Renal cortex interstitium (tissue), 15 donors: ENCODE measurements at places on chromosomes 3 and 15.

DNA sequence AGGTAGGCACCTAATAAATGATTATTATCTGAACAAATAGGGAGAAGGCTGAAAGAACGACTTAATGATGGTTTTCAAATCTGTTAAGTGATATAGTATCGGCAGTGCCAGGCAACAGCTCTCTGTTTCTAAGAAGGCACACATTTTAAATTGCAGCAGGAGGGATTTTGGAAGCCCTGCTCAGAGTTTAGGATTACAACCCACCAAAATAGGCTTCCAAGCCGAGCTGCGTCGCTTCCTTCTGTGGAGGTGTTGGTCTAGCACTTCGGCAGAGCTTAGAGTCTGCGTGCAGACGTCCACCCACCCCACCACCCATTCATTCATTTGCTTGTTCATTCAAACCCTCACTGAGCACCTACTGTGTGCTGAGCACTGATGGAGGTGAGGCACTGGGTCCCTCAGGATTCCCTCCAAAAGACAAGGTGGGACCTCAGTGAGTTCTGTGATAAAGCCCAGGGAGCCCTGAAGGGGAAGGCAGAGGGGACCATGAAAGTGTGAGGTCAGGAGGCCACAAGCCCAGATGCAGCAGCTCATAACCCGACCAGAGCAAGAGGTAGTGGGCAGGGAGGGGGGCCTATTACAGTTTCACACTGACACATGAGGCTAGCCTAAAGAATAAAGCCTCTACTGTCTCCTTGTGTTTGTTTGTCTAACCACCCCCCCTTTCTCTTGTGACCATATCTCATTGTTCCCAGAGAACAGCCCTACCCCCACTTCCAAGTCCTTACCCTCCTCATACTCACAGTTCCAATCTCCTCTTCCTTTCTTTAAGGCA lies 8.9 kb downstream of the ADCY5 start:
- DNase-seq, result no peak

- no peak for DNase-seq
These were observed 116.4 kb downstream of the UNC13C start for GRCh38 chr15:54094661-54095060.

DNA sequence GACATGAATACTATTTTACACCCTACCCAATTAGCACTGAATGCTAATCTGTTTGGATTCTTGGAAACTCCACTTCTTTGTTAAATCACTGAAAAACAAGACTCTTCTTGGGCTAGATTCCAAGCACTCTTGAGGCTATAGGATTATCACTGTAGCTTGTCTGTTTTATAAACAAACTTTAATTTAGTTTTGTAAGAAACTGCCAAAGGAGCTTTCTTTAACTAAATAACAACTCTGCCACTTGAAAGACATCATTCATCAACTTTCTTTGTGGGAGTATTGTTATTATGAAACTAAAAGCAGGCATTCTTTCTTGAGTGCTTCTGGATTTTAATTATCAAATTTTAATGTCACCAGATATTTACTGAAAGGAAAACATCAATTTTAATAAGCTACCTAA lies 24.1 kb downstream of the CBLB start:
- no peak for DNase-seq

DNA sequence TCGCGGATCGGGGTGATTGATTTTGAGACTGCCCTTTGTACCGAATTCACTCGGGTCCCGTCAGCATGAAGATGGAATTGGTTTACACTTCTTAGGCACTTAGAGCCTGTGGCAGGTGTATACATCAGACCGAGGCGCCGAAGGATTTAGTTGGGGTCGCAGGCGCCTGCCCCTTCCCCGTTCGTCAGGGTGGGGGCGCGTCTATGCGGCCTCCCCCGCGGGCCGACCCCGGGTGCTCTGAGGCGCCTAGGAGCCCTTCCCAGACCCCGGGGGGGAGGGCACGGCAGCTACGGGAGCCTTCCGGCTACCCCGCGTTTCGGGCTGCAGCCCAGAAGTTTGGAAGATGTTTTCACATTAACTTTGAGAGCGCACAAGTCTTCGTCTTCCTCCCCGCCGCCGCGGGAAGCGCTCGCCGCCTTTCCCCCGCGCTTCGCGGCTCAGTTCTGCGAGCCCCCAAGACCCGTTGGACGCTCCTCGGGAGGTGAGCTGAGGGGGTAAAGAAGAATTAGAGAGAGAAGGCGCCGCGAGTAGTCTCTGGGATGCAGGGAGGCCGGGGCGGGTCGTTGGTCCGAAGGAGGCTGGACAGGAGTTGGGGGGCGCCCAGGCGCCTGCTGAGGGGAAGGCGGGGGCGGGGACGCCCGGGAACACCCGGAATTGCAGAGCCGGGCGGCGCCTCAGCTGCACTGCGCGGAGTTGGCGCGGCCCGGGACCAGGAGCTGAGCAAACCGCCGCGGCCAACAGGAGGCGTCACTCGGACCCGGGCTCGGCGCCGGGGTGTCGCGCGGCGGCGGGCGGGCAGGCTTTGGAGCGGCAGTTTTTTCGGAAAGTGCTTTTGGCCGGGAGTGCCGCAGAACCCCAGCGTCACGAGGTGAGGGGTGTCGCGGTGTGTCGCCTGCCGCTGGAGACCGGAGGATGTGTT lies 780 bp downstream of the TIPARP start:
- DNase-seq, result peak; percentile 51

- no peak for DNase-seq
These were observed 135.8 kb upstream of the RORA start for GRCh38 chr15:61364871-61365270.

GRCh38 chr3:70614111-70614510 lies 301.7 kb upstream of the MDFIC2 start:
- no peak for DNase-seq

DNA sequence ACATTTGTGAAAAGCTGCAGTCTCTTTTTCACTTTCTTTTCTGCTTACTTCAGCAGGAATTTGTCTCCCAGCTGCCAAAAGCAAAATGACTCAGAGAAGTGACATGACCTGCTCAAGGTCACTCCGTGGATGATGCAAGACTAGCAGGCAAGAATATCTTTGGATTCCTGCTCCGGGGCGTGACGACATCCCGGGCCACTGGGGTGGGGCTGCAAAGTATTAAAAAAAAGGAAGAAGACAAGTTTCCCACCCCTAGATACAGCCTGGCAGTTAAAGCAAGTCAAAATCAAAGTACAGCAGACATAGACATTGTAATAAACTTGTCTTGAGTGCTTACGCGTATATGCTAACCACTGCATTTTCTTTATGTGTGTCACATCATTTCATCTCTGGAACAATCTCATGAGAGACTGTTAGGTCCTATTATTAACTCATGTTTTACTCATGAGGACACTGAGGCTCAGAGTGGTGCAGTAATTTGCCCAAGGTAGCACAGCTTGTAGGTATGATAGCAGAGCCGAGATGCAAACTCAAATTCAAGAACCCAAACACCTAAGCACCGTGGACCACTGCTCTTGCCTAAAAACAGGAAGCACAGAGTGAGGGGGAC lies 485.2 kb upstream of the PROK2 start:
- DNase-seq, result no peak

DNA sequence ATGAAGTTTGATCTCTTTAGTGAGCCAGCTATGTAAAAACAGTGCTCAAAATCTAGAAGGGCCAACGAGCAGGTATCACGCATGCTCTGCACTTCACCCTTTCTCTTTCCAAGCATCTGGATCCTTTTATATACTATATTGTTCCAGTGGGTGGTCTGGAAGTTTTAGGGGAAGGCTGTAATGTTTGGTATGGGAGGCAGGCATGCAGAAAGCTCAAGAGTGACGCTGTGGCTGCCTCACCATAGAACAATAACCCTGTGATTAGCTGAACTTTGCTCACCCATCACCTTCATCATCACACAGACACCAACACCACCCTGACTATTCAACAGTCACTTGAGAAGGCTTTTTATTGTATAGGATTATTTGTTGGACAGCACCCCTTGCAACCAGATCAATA lies 81.6 kb downstream of the FBN1 start:
- DNase-seq, result no peak

GRCh38 chr15:70466305-70466704 lies 297.1 kb downstream of the UACA start:
- DNase-seq, result no peak

DNA sequence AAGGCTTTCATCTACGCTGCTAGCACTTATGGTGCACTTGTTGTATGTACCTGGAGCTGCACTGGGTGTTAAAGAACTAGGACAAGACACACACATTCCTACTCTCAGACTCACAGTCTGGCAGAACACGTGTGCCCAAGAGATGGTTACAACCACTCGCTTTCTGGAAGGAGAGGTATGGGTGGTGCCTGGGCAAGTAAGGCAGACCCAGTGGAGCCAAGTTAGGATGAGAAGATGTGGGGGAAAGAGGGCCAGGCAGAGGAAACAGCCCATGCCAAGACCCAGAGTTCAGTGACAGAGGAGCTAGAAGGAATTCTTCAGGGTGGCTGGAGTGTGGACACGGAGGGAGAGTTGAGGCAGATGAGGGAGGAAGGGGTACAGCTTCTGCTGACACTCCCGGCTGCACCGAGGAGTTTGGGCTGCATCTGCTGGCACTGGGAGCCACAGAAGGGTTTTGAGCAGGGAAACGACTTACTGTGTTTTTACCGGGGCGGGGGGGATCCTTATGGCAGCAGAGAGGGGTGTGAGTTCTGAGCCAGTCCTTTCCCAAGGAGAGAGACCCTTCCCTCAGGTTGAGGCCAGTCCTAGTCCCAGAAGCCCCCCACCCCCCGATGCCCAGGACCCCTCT lies 59.0 kb downstream of the GRIP2 start:
- DNase-seq, result no peak

GRCh38 chr3:148023994-148024393 lies 614.8 kb downstream of the ZIC1 start:
- DNase-seq, result no peak

DNA sequence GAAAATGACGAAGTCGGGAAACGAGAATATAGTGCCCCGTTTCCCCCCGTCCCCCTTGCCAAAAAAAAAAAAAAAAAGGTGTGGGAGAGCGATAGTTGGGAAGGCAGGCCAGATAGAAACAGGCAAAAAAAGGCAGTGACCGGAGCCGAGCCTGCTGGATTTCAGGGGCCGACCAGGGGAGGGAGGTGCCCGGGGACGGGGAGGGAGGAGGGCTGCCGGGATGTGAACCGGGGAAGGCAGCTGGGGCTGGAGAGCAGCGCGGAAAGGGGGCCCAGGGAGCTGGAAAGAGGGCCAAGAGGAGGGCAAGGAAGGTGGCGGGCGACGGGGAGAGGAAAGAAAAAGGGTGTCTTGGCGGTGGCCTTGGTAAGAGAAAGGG lies 837 bp downstream of the LRRN1 start:
- DNase-seq, result no peak

GRCh38 chr3:157351981-157352380 lies 84.7 kb upstream of the PTX3 start:
- no peak for DNase-seq

DNA sequence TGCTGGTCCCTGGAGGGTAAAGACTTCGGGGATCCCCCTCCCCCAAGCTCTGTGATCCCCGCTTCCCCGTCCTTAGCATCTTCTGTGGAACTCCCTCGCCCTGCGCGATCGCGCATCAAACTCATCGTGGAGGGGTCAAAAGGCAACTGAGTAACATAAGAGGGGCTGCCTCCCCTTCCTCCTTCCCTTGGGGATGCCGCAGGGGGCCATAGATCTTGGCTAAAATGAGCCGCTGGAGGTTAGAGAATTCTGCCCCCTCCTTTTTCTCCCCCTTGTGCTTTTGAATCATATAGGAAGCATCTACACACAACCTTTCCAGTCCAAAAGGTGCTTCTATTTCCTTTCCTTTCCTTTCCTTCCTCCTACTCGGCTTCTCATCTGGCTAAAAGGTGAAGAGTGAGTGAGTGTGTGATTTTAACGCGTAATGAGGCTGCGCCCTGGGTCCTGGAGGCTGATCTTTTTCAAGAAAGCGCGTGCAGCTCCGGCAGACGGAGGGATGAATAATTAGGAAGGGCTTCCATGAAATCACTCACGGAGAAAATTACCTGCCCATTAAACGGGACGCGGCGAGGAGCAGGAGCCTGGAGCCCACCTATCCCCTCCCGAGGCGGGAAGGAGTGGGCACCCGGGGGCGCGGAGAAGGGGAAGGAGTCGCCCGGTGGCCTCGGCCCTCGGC lies 831 bp upstream of the ROBO2 start:
- DNase-seq, result peak; percentile 61

- no peak for DNase-seq
These were observed 195.1 kb downstream of the NTRK3 start for GRCh38 chr15:88061452-88061851.

DNA sequence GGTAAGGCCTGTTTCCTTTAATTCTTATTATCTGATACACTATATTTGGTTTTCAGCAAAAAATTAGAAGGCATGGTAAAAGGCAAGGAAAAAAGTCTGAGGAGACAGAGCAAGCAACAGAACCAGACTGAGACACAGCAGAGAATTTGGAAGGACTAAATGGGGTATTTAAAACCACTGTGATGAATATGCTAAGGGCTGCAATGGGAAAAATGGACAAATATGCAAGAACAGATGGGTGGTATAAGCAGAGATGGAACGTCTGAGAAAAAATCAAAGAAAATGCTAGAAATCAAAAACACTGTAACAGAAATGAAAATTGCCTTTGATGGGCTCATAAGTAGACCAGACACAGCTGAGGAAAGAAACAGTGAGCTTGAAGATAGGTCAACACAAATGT lies 50.8 kb upstream of the NSMCE3 start:
- DNase-seq, result no peak

DNA sequence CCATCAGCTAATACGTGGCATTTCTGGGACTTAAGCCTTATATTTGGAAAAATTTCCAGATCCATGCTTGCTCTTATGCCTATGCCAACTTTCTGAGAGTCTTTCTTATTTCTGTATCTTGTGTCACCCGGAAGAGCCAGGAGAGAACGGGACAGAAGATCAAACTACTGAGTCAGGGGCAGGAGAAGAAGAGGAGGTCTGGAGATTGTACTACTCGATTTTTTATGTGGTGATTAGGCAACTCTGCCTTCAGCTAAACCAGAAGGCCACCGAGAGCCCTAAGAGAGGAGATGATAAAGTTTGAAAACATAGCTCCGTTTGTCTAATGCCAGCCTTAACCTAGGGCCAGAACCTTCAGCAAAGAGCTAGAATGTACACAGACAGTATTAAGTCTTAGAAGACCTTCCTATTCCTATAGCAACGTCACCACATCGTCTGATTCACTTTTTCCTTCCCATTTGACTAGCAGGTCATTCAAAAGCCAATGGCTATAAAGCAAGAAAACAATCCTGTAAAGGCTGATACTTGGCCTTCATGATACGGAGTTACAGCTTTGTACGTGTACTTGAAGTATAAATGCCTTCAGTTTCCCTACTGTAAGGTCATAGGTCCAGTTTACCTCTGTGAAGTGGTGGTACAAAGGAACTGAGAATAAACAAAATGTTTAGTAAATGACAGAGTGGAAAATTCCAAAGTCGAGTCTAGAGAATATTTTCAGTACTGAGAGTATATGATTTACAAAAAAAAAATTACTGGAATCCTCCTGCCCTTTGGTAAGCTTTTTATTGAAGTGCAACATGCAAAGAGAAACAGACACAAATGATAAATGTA lies 96.1 kb upstream of the ICE2 start:
- DNase-seq, result no peak

DNA sequence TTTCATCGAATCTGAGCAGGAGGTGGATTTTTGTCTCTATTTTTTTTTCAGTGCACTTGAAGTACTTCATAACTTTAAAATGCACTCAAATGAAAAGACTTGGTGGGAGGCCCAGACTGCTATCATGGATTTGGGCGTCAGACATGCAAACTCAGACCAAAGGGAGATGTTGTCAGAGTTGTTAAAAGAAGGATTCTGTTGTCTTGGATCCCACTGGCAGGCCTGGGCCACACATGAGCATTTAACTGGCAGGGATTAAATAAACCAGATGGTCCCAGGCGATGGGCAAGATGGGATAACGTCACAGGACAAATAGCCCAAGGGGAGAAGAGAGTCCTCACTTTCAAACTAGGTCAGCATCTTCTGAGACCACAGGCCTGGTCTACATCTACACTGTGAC lies 15.4 kb downstream of the RTP1 start:
- DNase-seq, result no peak
